Eye (tissue), 1 donor: ENCODE measurements at places on chromosomes 6 and 20.
A peak's percentile ranks its signal among the peaks of the same experiment; 100 is the strongest.

DNA sequence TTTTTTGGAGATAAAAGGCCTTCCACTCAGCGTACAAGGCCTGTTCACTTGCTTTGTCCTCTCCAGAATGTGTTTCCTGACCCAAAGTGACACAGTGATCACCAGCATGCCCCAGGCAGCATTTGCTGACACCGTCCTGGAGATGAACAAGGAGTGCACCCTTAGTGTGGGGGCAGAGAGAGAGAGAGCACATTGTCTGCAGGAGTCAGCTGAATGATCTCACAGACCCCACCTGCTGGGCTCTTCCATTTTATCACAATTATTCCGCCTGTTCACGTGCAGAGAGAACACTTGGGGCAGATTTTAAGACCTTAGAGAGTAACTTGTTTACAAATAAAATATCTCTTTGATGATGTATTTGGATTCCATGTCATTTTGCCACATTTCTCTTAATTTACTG lies 22.4 kb upstream of the MAS1L start:
- DNase-seq: peak; percentile 54

DNA sequence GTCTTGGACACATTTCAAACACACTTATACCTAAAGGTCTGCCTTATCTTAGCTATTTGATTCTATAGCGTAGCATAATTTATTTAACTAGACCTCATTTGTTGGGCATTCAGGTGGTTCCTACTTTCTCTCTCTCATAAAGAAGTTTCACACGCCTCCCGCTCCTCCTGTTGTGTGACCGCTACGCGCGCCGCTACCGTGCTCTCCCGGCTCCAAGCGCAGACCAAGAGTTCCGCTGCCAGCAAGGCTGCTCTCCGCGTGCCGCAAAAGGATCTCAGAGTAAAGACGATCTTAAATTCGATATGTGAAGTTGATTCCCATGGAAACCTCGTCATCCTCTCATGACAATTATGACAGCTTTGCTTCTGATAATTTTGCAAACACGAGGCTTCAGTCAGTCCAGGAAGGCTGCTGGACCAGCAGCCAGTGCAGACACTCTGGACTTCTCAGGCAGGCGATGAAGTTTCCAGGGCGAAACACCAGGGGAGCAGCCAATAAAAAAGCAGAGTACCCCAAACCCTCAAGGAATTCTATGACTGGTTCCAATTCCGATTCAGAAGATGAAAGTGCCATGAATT lies 20.4 kb downstream of the PRSS16 start:
- peak; percentile 68 for DNase-seq

- DNase-seq: peak; percentile 76
Measured at GRCh38 chr6:33988121-33989015, 157.5 kb downstream of the GRM4 start.

DNA sequence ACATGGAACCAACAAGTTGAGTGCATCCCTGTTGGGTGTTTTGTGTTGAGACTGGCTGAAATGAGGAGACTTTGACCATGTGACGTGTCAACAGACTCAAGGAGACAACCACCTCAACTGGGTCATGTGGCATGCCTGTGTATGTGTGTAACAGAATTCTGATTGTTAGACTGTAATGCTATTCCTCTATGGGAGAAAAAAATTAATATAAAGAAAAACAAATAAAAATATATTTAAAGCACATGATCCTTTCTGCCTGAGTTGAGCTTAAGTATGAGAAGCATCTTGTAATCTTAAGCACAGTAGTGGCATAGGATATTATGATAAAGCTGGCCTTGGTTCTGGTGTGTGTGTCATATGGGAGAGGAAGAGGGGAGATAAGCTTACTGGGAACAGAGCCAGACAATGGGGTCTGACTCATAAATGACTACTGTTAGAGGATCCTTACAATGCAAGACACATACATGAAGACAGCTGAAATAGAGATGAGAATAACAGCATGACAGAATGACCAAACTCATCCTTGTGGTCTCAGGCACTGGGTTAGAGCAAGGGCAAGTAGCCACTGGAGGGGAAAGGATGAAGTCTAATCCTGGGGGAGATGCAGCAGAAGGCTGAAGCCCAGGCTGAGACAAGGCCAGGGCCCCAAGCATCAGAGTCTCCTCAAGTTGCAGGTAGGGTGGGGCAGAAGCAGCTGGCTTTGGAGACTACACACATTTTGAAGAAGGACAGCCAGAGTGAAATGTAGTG lies 9.2 kb downstream of the TP53INP2 start:
- DNase-seq: peak; percentile 64

GRCh38 chr20:19304886-19305415 lies 92.5 kb downstream of the SLC24A3 start:
- DNase-seq: no peak

GRCh38 chr20:56389807-56390206 lies 2.2 kb downstream of the AURKA start:
- DNase-seq: no peak

- no peak for DNase-seq
Measured at GRCh38 chr6:20657274-20657800, 123.1 kb downstream of the CDKAL1 start.

DNA sequence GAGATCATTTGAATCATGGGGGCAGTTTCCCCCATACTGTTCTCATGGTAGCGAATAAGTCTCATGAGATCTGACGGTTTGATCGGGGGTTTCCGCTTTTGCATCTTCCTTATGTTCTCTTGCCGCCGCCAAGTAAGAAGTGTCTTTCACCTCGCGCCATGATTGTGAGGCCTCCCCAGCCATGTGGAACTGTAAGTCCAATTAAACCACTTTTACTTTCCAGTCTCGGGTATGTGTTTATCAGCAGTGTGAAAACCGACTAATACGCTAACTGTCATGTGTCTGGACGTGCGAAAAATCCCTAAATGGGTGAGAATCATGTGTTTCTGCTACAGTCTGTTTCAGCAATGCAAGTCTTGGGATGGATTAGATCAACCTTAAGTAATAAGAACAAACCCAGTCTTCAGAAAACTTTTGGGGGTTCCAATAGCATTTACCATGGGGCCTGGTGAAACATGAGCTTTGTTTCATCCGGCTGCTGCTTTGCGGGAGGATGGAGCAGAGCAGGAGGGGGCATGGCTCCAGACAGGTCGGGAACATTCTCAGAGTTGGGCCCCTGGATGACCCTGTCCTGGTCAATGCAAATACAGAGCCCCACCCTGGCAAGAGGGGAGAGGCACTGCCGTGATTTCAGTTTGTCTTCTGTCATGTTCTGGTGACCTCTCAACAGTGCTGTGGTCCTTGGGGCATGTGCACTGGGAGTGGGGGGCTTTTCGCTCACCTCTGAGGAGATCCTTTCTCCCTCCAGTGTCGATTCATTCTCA lies 41.5 kb downstream of the CTCFL start:
- DNase-seq: no peak

DNA sequence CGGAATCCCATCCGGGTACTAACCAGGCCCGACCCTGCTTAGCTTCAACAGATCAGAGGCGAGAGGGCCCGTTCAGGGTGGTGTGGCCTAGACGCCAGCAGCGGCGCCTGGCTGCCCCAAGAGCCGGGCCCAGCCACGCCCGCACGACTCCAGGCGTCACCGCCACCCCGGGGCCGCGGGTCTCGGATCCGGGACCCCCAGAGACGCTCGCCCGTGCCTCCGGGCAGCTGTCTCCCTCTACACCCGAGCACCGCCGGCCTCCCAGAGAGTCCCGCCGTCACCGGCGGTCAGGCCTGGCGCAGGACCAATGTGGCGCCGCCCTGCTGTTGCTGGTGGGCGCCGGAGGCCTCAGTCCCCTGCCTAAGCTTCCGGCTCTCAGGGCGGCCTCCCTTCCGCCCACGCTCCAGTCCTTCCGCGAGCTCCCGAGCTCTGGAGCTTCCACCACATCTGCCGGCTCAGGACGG lies 441.2 kb upstream of the DEFB115 start:
- DNase-seq: peak; percentile 6

- no peak for DNase-seq
Measured at GRCh38 chr6:30238178-30238795, 25.1 kb upstream of the TRIM26 start.

DNA sequence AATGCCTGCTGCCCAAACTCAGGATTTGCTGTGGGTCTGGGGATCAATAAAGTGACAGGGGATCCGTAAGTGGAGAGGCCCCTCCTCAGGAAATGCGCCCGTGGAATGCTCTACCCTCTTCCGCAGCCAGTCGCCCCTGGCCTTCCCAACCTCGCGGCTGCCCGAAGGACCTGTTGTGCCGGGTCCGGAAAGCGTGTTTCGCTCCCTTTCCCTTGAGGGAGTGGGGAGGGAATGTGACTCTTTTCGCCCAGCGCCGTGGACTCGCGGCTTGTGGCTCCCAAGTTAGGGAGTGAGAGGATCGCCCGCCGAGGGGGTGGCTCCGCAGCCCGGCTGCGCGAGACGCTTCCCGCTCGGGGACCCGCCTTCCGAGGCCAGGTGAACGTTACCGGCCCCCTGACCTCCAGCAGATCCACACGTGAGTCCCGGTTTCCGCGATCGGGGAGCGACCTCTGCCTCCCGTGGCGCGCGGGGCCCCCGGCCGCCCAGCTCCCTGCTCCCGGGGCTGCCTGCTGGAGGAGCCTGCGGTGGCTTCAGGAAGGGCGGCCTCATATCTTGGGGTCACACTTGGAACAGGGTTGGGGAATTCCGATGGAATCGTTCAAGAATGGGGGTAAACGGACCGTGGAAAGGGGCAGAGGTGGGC lies 666 bp downstream of the TPD52L1 start:
- peak; percentile 65 for DNase-seq

- no peak for DNase-seq
Measured at GRCh38 chr20:42085366-42085765, 467.2 kb upstream of the CHD6 start.

- no peak for DNase-seq
Measured at GRCh38 chr6:138719011-138719635, 54.4 kb upstream of the CCDC28A start.

- DNase-seq: peak; percentile 86
Measured at GRCh38 chr6:145349950-145350510, 385.3 kb downstream of the EPM2A start.

GRCh38 chr6:42693725-42694323 lies 28.6 kb downstream of the PRPH2 start:
- no peak for DNase-seq

DNA sequence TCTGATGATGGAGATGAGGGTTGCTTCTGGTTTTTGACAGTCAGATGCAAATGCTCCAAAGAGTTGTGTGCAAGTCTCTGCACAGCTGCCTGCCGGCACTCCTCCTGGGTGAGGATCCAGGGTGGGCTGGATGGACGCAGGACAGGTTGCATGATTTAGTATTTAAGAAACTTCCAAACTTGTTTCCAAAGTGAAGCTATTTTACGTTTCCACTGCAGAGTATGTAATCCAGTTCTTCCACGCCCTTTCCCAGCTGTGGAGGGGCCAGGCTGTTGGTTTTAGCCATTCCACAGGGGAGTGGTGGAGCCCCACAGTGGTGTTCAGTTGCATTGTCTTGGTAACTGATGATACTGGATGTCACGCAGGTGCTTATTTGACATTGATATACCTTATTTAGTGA lies 157.3 kb downstream of the THBS2 start:
- DNase-seq: no peak

DNA sequence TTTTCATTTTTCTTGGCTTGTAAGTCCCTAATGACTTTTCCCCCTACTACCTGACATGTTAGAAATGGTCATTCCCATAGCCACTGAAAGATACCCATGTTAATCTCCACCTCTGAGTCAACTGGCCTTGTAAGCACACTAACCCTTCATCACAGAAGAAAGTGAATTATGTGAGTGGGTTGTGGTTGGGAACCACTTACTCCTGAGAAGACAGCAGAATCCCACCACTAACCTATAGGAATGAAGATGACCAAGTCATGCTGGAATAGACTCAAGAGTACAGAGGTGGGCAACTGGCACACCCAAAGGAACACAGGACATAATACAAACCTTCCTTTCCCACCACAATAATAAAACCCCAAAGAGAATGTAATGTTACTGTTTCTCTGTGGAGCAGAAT lies 30.1 kb downstream of the RAMACL start:
- no peak for DNase-seq

- no peak for DNase-seq
Measured at GRCh38 chr20:16672299-16672698, 57.5 kb upstream of the SNRPB2 start.

GRCh38 chr6:117906958-117907600 lies at the start of gene SLC35F1:
TSS of gene SLC35F1 (plus strand) at chr6:117907264.
- DNase-seq: peak; percentile 92

GRCh38 chr6:51986864-51987263 lies 100.5 kb downstream of the PKHD1 start:
- no peak for DNase-seq
